Chondrocyte (in vitro differentiated cells): ENCODE measurements at places on chromosomes 13 and 19. TPM values are rescaled to one million over a fixed set of nuclear protein-coding genes. Genes with fewer than 3 reads are reported as not detected.

DNA sequence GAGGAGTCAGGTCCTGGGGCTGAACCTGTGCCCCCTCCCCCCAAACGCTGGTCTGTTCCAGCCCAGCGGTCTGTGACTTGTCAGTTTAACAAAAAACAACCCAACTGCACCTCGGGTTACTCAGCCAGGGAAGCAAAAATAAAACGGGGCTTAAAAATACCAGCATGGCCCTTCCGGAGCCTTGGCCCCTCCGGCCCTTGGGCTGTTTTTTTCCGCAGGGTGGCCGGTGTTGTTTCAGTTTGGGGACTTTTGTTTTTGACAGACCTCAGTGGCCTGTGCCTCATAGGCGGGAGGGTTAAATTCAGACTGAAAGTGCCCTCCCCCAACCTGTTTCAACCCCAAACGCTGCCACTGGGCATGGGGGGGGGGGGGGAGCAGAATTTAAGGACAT lies 4.0 kb downstream of the TCF3 start:
- no peak for DNase-seq

DNA sequence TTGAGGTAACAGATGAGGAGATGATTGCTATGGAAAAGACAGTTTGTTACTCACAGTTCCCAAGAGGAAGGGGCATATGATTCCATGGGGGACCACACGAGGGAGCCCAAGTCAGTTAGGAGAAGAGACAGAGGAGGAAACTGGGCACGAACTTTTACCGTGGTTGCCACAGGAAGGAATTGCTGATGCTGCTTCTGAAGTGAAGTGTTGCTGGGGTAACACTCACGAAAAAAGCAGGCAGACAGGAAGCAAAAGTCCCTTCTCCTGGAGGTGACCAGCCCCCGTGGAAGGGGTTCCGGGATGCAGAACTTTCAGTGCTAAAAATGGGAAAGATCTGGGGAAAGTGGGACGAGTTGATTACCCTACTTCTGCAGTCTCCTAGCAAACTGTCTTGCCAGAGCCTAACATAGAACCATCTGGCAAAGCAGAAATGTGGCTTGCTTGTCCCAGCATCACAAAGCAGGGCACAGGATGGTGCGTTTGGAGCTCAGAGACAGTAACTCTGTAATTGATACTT lies 35.4 kb upstream of the MAP3K10 start:
- peak; percentile 11 for DNase-seq

- DNase-seq = no peak
These were observed 12.0 kb upstream of the CRTC1 start for GRCh38 chr19:18671303-18672043.

GRCh38 chr13:98487522-98487921 lies 89.4 kb downstream of the STK24 start:
- no peak for DNase-seq

GRCh38 chr19:46410205-46411087 lies 2.9 kb downstream of the CCDC8 start:
- DNase-seq = no peak

DNA sequence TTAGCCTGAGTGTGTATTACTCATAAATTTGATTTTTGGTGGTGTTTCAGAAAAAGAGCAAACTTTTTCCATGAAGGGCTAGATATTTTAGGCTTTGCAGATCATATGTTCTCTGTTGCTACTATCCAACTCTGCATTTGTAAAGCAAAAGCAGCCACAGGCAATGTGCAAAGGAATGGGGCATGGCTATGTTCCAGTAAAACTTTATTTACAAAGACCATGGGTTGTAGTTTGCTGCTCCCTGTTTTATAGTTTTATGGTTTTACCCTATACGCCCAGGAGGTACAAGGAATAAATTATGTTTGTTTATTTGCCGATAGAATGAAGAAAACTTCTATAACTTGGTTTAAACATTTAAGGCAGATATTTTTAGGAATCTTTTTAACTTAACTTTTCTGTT lies 23.6 kb downstream of the IFT88 start:
- no peak for DNase-seq

Gene EPS8L1
- 4.1 to 7.9 TPM (median 6.8 TPM) in 3 replicates for total RNA-seq

DNA sequence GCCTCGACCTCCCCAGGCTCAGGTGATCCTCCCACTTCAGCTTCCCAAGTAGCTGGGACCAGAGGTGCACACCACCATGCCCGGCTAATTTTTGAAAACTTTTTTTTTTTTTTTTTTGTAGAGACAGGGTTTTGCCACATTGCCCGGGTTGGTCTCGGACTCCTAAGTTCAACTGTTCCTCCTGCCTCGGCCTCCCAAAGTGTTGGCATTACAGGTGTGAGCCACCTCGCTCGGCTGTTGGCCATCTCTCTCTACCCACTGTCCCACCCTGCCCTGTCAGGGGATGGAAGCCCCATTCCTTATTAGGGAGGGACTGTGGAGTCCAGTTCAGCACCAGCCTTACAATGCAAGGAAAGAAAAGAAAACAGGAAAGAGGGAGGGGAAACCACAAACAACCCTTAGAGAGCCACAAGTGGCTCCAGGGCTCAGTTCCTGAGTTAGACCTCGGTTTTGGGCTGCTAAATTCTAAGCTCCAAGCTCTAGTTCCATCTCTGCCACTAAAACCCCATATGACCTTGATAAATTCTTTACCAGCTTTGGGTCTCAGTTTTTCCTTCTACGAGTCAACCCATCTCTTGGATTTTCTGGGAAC lies 31.7 kb downstream of the ACTL9 start:
- no peak for DNase-seq

DNA sequence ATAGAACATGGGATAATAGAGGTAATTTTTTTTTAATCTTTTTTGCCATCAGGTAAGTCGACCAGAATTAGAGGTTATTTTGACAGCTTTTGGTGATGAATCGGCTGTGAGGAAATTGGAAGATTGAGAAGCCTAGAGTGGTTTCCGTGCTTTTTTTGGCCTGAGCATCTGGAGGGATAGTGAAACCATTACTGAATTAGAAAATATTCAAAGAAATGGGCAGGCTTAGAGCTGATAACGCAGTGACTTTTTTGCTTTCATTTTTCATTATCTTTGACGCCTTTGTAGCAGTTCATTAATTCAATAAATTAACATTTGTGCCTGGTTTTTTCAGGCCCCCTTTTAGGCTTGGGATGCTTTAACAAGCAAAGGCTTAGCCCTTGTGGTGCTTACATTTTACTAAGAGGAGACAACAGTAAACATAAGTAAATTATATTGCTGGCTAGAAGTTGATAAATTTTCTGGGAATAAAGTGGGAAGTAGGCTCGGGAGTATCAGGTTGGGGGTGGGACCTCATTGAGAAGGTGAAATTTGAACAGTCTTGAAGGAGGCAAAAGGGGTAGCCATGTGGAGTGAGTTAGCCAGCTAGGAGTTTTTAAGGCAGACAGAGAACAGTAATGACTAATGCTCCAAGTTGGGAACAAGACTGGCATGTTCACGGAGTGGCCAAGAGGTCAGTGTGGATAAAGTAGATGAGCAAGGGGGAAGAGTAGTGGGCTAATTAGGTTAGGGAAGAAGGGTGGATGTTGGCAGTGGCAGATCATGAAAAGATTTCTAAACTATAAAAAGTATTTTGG lies 36.5 kb downstream of the GTF2F2 start:
- DNase-seq = no peak

DNA sequence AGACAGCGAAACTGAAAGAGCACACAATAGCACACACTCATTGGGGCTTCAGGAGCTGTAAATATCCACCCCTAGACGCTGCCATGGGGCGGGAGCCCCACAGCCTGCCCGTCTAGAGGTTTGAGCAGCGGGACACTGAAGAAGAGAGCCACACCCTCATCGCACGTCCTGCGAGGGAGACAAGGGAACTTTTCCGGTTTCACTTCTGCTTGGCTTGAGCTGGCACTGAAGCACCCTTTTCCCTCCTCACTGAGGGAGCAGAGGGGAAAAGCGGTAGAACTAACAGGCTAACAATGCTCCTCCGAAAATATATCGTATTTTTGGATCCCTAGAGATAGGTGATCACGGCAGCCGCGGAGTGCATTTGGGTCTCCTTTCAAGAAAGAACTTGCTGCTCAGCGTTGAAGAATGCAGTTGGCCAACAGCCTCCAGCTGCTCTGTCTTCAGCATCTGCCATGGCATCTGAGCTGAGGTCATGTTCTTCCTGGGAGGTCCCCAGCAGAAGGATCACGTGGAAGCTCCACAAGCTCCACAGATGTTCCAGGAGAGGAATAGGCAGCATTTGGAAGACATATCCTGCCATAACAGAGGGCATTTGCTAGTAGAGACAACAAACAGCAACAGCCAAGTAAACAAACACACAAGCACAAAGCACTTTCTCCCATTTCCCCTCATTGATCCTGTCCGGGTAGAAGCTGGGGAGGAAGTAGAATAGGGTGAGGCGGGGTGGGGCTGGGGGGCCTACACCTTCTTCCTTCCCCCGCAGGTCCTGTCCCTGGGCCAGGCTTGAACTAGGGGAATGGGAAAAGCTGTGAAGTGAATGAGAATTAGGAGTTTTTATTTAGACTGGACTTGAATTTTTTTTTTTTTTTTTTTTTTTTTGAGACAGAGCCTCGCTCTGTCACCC lies 44.8 kb upstream of the ALOX5AP start:
- DNase-seq = no peak

GRCh38 chr19:31317570-31317969 lies 31.7 kb downstream of the TSHZ3 start:
- no peak for DNase-seq

DNA sequence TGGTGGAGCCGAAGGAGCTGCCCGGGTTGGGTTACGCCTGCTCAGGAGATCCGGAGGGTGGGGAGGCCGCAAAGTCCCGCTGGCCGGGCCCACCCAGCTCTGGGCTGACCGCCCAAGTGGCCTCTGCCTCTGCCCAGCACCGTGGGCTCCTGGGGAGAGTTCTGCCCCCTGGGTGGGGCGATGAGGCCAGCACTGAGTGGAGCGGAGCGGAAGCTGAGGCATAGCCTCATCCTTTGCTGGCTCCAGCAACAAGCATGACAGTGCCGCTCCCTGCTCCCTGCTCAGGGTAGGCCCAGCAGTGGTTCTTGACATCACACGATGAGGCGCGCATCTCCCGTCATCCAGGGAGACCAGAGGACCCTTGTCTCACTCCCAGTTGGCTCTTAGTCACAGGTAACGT lies 22.5 kb downstream of the CCDC8 start:
- peak; percentile 73 for DNase-seq

Gene DENND1C
- not detected in 3 replicates for total RNA-seq

Gene ZNF442
- 2.6 to 3.4 TPM (median 3.3 TPM) in 3 replicates for total RNA-seq

DNA sequence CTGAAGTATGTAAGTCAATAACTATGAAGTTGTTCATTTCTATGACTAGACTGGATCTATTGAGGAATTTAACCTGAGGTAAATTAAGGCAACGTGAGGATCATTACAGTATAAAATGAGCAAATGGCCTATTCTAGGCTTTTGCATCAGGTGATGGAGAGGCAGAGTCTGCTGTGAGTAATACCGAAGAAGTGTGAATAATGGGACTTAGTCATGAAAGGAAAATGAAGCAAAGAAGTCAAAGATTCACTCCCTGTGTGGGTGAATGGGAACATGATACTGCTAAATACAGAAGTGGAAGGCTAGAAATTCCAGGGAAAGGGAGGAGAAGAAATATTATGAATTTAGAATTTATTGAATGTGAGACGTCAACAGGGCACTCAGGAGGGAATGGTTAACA lies 774.1 kb downstream of the LIG4 start:
- no peak for DNase-seq

Gene CGB8
- total RNA-seq = 1.7 to 3.1 TPM (median 2.4 TPM) in 3 replicates

- DNase-seq = no peak
These were observed 230.5 kb upstream of the SERP2 start for GRCh38 chr13:44142941-44143665.
